Tibial nerve (tissue), 4 donors: ENCODE measurements at places on chromosomes 1 and 21.

DNA sequence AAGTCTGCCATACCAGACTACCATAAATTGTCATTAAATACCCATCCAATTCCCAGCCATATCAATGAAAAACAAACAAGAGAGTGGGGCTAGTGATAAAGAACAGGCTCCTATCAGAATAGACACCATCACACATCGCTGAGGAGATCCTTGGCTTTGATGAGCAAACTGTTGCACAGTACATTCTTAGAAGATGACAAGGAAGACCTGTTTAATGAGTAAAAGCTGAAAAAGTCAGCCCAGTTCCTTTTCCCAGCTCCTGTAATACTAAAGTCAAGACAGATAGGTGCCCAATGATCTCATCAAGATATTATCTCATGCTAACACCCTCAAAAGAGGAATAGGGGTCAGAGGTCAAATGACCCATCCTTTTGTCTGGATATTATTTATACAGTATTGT, 164.5 kb upstream of the COA6 start:
- DNase-seq, result no peak

GRCh38 chr21:42659416-42660117, 6.1 kb downstream of the PDE9A start:
- DNase-seq, result no peak

GRCh38 chr1:35030756-35031446, 844 bp downstream of the ZMYM6 start:
- peak; percentile 18 for DNase-seq

GRCh38 chr21:44701023-44701400, 4.0 kb downstream of the KRTAP10-12 start:
- no peak for DNase-seq

DNA sequence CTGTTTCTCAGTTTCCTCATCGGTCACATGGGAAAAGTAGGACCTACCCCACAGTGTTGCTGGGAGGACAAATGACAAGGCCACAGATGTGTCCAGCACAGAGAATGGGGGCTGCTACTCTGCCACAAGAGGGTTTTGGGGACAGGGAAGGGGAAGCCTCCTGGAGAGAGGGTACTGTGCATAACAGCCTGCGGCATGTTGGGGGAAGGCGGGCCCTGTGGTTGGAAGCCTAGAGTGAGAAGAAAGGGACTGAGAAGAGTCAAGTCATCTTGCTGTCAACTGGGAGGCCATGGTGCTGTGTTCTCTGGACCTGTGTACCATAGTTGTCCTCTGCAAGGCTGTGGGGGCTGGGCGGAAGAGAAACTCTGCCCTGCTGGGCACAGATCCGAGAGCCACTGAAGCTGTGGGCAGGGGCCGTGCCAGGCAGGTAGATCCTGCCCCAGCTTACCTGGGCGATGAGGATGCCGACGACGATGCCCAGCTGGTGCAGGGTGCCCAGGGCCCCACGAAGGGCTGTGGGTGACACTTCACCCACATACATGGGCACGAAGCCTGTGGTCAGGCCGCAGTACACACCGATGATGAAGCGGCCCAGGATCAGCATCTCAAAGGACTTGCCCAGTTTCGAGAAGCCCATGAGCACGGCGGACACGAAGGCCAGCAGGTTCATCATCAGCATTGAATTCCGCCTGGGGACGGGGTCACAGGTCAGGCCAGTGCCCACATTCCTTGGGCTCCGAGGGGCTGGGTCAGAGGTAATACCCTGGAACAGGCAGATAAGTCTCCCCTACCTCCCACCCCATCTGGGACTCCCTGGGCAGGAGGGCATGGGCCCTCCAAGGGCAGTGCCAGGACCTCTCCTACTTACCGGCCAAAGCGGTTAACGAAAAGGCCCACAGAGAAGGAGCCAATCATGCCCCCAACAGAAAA, 28.2 kb downstream of the SLC2A1 start:
- DNase-seq, result no peak

GRCh38 chr1:228284521-228284920, 76.7 kb downstream of the OBSCN start:
- no peak for DNase-seq

- DNase-seq, result no peak
Observed at GRCh38 chr1:197910120-197910991, 6.8 kb upstream of the LHX9 start.

- DNase-seq, result no peak
Observed at GRCh38 chr1:226993814-226994585, 53.9 kb downstream of the COQ8A start.

- DNase-seq, result no peak
Observed at GRCh38 chr1:178344513-178345091, 152.2 kb downstream of the CLEC20A start.

GRCh38 chr21:42347601-42348327, 3.0 kb downstream of the TFF2 start:
- no peak for DNase-seq

DNA sequence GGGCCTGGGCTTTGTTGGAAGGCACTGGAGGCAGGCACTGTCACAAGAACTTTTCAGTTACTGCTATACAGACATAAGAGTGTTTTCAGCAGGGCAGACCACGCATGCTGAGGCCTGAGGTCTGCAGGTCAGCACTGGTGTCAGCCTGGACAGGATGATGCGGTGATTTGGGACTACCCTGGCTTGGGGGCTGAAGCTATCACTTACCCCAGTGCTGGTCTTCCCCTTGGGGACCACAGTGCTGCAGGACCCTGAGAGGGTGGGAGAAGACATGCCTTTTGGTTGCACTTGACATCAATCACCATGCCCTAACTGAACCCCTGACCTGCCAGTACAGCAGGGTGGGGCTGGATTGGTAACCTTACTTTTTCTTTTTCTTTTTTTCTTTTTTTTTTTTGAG, 9.2 kb downstream of the DMRTB1 start:
- no peak for DNase-seq

GRCh38 chr1:24415910-24416665, 486 bp downstream of the NIPAL3 start:
- no peak for DNase-seq

DNA sequence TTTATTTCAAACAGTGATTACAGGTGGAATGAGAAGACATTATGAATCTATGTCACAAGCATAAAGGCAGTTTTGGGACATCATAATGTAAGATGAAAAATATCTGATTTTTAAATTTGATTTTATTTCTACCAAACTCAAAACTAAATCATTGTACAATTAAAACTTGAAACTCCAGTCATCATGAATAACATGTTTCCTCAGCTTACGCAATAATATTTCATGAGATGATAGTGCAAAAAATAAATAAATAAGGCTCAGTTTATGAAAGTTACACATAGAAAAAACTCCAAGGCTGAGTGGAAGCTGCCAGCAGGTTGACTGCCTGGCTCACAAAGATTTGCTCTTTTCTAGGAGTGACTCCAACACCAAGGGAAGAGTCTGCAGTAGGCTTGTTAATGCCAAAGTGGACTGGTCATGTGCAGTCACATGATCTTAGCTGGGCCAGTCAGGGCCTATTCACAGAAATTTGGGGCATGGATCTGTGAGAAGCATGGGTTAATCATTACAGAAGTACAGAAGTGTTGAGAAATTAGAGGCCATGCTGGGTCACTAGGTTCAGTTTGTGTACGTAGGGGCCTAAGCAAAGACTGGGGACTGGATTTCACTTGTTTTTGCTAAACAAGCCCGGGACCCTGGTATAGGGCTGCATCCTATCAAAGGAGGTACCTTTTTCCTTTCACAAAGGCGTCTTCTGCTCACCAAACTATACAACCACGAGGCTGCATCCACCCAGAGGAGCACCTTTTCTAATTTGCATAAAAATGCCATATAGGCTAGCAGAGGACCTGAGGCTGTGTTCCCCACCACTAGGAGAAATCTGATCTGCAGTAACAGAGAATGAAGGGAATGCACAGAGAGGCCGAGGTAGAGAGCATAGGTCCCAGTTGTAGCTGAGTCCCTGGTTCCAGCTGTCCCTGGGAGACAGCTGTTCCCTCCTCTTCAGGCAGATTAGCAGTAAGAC, 4.9 kb upstream of the ABCA4 start:
- no peak for DNase-seq

GRCh38 chr1:207243442-207244408, 77.8 kb upstream of the CD55 start:
- DNase-seq, result no peak

DNA sequence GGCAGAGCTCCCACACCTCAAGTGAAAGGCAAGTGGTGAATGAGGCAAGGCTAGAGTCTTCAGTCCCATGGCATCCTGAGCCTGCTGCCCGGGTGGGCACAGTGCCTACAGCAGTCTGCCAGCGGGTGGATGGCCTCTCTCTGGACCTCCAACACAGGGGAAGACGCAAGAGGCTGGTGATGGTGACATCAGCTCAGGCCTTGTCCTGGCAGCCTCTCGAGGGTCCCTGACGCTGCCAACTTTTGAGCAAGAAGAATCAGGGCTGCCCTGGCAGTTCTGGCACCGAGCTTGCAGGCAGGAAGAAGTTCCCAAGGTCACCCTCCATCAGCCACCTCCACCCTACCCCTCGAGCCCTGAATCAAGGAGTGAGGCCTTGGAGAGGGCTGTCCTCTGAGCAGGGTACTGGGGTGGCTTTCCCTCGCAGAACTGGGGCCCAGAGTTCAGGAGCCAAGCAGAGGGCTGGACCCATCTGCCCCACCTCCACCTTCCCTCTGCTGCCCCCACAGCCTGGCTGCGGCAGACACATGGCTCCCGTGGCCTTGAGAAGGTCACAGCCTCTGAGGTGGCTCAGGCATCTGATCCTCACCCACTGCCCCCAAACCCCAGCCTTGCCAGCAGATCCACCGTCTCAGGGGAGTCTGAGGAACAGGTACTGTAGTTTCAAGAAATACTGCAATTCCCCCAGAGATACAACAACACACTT, 5.8 kb downstream of the RAP1GAP start:
- DNase-seq, result no peak

DNA sequence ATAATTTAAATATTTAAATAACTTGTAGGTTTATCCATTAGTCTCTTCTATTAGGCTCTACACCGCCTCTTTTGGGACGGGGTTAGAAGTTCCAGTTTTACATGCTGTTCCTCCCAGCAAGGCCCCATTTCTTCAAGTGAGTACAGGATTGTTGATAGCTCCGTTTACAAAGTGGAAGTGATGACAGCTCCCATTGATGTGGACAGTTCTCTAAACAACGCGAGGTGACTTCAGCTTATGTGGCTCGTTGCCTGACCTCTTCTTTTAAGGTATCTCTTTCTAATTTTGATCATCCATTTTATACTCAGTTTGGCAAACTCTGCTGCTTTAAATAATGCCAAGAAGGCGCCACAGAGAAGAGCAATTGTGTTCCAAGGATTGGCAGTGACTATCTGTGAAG, 49.7 kb downstream of the PACC1 start:
- no peak for DNase-seq

DNA sequence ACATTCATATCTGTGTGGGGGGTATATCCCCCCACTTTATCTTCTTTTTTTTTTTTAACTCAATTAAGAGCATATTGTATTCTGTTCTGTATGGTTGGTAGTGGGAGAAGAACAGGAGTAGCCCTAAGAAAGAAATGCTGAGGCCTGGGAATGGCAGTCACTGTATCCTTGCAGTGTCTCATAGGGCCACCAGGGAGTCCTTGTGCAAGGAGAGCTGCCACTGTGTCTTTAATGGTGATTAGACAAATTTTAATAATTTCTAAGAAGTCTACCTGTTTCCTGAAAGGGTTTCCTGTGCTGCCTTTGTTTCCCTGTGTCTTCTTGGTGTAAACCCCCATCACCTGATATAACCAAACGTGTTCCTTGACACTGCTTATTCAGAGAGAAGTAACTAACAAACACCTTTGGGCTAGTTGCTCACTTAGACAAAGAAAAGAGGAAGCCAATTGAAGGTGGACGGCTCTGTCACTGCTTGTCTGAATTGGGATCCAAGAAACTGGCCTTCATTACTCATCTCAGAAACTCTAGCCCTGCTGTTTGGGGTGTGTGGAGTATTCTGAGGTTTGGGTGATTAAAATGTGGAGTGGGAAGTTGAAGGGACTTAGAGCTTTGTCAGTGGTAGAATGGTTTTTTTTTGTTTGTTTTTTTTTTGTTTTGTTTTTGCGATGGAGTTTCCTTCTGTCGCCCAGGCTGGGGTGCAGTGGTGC, 15.2 kb downstream of the GIPC2 start:
- DNase-seq, result no peak

DNA sequence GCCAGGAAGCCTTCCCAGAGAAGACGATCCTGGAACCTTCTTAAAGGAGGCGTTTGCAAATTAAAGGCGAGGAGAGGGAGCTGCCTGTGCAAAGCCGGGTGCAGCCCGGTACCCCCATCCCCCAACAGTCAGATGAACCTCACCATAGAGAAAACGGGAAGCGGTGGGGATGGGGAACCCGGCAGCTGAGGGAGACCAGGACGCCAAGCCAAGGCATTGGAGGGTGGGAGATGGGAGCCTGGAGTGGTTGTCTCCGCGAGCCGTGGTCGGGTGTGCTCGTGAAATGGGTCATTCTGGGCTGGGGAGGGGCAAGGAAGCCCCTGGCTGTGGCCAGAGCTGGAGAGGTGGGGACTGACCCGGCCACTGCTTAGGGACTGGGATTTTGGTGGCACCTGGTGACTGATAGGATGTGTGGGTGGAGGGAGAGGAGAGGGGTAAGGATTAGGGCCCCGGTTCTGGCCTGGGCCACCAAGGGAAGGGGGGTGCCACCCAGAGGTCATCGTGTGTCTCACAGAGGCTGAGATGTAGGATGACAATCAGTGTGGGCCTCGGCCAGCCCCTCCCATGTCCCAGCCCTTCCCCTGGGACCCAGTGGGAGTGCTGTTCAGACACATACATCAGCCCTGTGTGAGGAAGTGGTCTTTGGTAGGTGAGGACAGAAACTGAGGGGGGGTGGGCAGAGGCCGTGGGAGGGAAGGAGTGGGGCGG, 676 bp upstream of the PADI2 start:
- no peak for DNase-seq

DNA sequence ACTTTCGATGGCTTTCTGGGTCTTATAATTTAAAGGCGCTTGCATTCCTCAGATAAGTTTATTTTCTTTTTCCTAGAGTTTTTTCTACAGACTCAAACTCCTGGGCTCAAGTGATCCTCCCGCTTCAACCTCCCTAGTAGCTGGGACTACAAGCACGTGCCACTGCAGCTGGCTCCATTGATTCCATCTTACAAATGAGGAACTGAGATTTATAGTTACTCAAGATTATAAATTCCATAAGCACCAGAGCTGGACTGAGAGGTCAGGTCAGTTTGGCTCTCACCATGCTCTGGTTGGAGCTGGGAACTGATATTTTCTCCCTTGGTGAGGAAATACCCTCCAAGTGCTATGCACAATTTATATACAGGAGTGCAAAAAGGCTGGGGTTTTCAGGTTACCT, 13.4 kb upstream of the PRPF38B start:
- no peak for DNase-seq
